ENCODE measurements at places on chromosomes 12 and 14.
A peak's percentile ranks its signal among the peaks of the same experiment; 100 is the strongest.

GRCh38 chr12:82904219-82904790 is 217.6 kb downstream of the TMTC2 start:
- DNase-seq, result no peak

GRCh38 chr12:50803230-50803875 is 39.4 kb upstream of the TMPRSS12 start:
- no peak for DNase-seq

DNA sequence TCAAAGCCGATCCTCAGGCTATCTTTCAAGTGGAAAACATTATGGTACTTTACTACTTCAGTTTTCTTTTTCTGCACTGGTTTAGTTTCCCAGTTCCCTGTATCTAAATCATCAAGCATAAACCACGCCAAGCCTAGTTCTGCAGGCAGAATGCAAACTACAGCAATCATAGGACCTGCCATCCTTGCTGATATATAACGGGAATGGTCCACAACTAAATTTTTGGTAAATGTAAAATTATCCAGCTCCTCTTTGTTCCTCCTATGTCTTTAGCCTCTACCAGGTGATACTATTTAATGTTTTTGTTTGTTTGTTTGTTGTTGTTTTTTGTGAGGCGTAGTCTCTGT is 19.3 kb upstream of the PALS1 start:
- no peak for DNase-seq

DNA sequence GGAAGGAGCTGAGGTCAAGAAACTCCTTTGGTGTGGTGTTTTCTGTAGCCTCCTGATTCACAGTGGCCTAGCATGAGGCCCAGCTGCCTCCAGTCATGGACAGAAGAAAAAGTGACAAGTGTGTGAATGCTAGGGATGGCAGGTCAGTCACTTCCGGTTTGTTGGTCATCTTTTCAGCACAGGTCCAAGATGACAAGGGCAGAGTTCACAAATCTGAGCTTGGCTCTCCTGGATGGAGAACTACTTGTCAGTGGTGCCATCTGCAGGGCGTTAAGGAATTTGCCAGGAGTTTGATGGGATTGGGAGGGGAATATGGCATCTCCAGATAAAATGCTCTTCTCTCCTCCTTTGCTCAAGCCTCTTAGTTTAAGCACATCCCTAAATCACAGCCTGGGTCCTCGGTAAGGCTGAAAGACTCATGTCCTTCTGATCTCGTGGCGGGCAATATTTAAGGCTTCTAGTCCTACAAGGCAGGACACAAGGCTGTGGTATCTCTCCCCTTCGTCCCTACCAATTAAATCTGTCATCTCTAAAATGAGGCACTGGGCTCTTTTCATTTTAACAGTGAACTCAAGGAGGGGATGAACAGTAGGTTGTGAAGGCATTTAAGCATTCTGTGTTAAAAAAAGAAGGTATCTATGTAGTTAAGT is 10.0 kb downstream of the TUBA1B start:
- peak; percentile 58 for DNase-seq
